ENCODE measurements at places on chromosomes 12 and 14. TPM values are rescaled to one million over a fixed set of nuclear protein-coding genes. Genes with fewer than 3 reads are reported as not detected.

MYRFL gene
- 1.8 TPM for polyA plus RNA-seq

DNA sequence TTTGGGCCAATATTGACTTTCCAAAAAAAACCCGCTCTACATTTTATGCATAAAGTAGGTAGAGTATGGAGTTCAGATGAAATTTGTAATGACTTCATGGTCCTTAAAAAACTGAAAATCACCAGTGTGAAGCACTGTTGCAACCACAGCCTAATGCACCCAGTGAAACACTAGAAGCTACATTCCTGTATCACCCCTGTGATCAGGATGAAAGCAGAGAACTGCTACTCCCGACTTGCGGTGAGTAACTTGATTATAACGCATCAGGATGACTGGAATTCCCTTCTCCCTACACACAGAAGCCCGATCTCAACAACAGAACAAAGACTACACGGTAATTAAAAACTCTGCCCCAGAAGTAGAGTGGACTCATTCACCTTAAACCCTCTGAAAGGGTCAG, 33.8 kb downstream of the SPTB start:
- peak; percentile 32 for DNase-seq

STAB2 gene
- 1.2 TPM for polyA plus RNA-seq

DNA sequence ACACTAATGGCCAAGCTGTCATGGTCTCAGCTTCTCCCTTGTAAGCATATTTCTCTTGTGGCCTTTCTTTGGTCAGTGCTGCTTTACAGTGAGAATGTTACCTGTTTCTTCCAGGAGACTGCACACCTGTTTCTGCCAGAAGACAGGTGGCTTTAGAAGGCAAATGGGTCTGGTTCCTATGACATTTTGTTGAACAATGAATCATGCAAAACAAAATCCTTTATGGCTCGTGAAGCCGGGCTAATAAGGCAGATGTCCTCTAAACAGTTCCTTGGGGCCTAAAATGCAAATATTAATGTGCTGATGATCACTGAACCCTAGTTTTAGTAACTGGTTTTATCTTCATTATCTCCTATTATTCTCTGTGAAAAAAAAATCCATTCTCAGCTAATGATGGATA, 927.6 kb downstream of the GALC start:
- DNase-seq = no peak

- DNase-seq = no peak
Observed at GRCh38 chr12:85369365-85370154, 89.5 kb downstream of the ALX1 start.

STYK1 gene
- 1.0 TPM for polyA plus RNA-seq

DNA sequence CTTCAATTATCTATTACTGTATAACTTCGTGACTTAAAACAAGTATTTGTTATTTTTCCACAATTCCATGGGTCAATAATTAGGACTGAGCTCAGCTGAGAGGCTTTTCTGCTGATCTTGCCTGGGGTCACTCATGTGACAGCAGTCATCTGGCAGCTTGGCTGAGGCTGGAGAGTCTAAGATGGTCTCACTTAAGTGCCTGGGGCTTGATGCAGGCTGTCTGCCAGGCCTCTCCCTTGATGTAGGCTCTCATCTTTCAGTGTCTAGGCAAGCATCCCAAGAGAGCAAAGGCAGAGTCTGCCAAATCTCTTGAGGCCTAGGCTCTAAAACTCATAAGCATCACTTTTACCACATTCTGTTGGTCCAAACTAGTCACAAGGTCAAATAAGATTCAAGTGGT, 93.2 kb downstream of the NKX2-1 start:
- DNase-seq = no peak

- no peak for DNase-seq
Observed at GRCh38 chr14:34003691-34004090, 52.8 kb upstream of the EGLN3 start.

- no peak for DNase-seq
Observed at GRCh38 chr14:60014402-60014801, 77.3 kb upstream of the PCNX4 start.

Data from left renal cortex interstitium (tissue), 4 donors.